ENCODE measurements at places on chromosomes 2 and 18.

DNA sequence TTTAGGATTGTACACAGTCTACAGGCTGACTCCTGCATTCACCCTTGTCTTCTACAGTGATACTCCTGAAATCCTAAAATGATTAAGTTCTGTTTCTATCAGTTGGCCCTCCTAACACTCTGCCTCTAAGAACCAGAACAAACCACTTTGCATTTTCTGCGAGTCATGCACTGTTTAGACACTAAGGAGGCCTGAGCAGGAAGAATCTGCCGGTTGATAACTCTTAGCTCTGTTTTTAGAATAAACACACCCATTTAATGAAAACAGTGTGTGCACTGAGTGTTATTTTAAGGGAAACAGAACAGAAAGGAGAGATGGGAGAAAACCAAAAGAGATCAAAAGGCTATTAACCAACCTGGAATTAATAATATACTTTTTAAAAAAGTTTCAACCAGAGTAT is 22.9 kb upstream of the SSB start:
- no peak for DNase-seq

- DNase-seq, result no peak
These were observed 164.4 kb downstream of the UPP2 start for GRCh38 chr2:158266111-158266510.

GRCh38 chr18:37396971-37397720 is 168.5 kb downstream of the CELF4 start:
- DNase-seq, result no peak

- DNase-seq, result no peak
These were observed 2.9 kb downstream of the CYP26B1 start for GRCh38 chr2:72144632-72145288.

GRCh38 chr2:30747206-30747605 is 60.0 kb downstream of the CAPN13 start:
- no peak for DNase-seq

- DNase-seq, result no peak
These were observed 2.1 kb upstream of the MOCOS start for GRCh38 chr18:36185157-36185556.

DNA sequence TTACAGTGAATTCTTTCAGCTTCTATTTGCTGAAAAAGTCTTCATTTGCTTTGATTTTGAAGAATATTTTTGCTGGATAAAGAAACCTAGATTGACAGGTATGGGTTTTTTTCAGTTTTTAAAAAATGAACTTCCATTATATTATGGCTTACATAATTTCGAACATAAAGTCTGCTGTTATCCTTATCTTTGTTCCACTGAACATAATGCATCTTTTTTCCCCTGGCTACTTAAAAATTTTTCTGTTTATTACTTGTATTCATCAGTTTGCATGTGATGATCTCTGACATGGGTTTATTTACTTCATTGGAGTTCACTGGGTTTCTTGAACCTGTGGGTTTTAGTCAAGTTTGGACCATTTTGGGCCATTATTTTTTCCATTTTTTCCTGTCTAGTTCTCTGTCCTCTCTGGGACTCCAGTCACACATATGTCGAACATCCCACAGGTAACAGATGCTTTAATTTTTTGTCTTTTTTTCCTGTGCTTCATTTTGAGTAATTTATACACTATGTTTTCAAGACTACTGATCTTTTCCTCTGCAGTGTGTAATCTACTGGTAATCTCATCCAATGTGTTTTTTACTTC is 33.1 kb downstream of the SEC11C start:
- DNase-seq, result no peak

DNA sequence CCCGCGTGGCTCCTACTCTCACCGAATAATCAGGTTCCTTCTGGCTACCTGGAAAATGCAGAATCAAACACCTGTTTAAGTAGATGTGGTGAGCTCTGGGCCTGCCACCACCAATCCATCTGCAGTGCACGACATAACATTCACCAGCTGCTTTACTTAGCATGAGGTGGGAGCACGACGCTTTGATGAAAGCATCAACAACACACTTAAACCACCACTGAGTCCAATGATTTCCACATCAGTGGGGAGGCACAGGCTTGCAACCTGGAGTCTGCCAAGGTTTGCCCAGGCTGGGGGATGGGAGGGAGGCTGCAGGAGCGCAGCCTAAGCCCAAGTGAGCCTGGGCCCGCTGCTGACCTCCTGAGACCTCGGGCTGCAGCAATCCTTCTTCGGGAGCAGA is 415.5 kb downstream of the MEIS1 start:
- no peak for DNase-seq

- DNase-seq, result no peak
These were observed 270.0 kb upstream of the FN1 start for GRCh38 chr2:215705771-215706361.

GRCh38 chr2:28270456-28271152 is 122.1 kb upstream of the FOSL2 start:
- DNase-seq, result no peak

DNA sequence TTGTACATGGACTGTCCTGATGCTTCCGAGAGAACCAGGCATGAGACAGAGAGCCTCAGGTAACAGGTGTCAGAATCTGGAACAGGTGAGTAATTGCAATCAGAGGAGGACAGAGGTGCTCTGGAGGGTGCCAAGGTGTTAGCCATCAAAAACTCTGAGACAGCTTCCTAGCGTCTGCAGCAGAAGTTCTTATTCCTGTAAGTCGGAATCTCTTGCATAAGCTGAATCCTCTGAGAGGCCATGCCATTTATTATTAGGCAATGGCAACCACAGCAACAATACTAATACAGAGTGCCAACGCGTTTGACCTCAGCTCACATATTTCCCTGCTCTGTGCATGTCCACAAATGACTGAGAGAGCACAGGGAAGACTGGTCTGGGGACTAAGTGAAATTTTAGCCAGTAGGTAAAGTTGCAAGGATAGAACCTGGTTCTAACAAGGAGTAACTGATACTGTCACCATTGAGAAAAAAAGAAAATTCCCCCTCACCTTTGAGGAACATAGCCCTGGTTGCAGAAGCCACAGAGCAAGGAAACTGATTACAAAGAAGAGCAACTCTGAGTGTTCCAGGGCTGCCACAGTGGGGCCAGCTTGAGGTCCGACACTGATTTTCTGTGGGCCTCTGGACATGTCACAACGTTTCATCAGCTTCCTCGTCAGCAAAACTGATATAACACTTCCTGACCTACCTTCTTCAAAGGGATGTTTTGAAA is 55.1 kb upstream of the ACSL3 start:
- DNase-seq, result no peak

DNA sequence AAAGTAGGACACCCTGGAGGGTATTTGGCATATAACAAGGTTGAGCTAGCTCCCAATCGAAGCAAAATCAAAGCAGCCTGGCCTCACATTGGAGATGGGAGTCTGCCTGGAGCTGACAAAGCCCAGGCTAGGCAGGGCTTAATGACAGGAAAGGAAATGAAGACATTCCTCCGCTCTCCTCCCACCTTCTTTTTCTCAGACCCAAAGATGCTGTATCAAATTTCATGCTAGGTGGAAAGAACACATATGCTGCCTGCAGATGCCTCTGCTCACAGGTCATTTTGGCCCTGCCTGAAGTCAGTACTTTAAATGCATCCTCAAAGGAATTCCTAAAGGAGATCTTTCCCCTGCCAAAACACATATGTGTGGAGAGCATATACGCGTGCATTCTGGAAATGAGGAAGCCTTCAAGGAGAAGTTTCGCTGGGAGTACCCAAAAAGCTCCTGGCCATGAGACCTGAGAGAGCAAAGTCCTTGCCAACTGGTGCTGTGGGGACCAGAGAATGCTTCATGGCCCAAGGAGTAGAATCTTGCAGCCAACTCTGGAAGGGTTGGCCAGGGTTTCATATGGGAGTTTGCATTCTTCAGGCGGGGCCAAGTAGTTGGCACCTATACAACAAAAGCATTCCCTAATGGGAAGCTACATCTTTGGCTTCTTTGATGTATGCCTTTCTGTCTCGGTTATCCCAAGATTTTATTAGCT is 88.0 kb downstream of the AQP4 start:
- DNase-seq, result no peak

- DNase-seq, result no peak
These were observed 261.9 kb upstream of the SIX3 start for GRCh38 chr2:44679584-44679983.

- DNase-seq, result no peak
These were observed 65.2 kb upstream of the CRIM1 start for GRCh38 chr2:36290306-36290856.

- no peak for DNase-seq
These were observed 167.2 kb downstream of the NUP35 start for GRCh38 chr2:183291436-183291835.

GRCh38 chr2:46067501-46068305 is 229.5 kb upstream of the EPAS1 start:
- no peak for DNase-seq

DNA sequence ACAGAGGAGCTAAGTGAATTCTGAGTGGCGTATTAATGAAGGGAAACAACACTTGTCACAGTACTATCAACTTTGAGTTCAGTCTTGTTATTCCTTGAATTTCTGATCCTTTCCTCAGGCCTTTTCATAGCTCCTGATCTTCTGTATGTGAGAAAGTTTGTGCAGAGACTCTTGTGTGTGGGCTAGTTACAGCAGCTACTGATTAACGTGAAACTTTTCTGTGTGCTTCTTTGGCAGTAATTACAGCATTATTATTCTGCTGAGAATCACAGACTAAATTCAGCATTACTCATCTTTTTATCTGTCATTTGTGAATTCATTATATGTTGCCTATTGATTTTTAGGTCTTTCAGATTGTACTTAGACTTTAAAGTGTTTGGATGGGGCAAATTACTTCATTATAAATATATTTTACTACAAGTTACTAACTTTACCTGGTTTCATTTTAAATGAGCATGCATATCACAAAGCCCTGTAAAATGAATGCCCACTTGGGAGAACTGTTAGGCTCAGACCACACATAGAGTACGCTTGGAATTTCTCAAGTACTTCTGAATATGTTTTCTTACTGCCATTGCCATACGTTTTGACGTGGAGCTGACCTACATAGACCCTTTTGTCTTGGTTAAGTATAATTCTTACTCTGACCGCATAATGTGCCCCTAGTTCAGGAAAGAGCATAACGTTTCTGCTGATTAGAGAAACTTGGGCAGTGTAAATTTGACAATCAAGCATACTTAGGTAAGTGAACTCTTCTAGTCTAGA is 36.2 kb downstream of the CREB1 start:
- no peak for DNase-seq

DNA sequence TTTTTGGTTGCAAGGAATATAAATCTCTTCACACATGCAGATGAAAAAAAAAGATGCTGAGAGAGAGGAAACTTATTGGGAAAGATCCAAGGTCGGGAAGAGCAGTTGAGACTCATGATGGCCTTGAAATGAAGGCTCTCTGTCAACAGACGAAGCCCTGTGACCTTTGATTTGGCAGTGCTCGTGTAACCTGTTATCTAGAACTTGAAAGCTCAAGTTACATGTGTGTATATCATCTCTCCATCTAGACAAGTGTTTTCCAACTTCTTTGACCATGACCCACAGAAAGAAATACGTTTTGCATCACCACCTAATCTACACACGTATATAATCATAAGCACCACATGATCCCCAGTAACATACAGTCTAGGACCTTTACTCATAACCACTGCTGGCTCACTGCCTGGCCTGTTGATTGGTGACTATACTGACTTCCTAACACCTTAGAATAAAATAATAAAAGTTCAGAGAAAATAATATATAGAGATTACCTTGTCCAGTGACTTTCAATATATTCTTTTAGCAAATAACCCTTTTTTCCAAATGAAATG is 319.0 kb upstream of the PKDCC start:
- no peak for DNase-seq

DNA sequence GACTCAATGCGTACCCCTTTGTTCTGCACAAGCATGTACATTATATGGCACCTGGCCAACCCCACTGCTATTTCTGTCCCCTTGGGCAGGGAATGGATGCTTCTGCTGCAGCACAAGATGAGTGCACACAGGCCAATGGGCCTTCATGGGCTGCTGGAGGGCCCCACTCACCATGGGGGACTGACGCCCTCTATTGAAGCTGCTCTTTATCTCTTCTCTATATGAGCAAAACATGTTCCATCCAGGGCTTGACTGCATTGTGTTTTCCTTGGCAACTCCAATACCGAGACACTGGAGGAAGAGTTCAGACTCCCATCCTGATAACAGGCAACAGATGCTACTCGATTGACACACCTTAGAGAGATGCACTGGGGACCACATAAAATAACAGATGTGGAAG is 251.6 kb upstream of the NCKAP5 start:
- no peak for DNase-seq

DNA sequence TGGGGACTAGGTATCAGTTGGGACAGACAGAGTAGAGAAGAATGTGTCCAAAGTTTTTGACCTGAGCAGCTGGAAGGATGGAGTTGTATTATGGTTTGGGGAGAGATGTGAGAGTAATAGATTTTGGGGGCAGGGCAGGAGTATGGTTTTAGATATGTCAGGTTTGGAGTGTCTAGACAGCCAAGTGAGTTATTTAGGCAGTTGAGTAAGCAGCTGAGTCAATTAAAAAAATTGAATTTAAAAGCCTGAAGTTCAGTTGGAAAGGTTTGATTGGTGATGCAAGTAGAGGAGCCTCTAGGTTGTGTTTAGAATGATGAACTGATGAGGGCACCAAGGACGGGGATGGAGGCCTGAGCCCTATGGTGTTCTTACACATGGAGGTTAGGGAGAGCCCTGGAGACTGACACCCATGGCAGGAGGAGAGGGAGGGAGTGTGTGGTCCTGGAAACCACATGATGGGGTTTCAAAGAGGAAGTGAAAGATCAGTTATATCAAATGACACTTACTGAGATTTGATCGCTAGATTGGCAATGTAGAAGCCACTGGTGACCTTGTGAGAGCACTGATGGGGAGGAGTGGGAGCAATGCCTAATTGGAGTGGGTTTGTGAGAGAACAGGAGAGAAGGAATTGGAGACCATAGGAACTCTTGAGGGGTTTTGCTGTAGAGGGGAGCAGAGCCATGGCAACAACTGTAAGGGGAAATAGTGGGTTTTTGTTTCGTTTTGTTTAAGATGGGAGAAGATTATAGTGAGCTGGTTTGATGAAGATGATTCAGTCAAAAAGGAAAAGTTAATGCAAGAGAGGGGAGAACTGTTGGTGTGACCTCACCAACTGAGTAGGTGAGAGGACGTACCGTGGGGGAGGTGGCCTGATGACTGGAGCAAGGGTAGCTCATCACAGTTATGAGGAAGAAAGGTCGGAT is 10.3 kb downstream of the ITGA6 start:
- no peak for DNase-seq

- no peak for DNase-seq
These were observed 127.3 kb downstream of the DIS3L2 start for GRCh38 chr2:232088771-232089170.
